ENCODE measurements at places on chromosomes 7 and 10. TPM values are rescaled to one million over a fixed set of nuclear protein-coding genes. Genes with fewer than 3 reads are reported as not detected.

DNA sequence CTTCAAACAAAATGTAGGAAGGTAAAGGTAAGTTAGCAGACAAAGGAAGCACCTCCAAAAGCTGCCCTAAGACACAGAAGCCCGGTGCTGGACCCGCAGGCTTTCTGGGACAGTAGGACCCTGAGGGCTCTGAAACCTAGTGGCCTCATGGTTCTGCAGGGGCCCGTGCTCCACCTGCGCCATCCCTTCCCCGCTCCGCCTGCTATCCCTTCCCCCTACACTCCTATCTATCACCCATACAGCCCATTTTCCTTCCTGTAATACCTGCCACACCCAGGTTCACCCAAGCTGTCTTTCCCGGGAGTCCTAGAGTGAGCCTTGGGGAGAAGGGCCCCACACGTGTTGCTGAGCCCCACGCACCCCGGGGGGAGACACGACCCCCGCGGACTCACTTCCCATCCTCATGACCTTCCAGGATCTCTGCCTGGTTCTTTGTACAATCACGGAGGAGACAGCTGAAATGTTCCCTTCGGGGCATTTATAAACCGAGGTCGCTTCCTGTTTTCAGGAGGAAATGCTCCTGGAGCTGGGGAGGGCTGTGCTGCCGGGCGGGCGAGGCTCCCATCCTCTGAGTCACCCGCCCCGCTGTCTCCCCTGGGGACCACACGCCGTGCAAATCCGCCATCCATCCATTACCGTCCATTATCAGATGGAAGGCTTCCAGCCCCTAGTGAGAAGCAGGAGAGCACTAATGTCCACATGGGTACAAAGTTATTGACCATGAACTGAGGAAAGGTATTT lies 251.7 kb upstream of the PITRM1 start:
- DNase-seq, result peak; percentile 87

DNA sequence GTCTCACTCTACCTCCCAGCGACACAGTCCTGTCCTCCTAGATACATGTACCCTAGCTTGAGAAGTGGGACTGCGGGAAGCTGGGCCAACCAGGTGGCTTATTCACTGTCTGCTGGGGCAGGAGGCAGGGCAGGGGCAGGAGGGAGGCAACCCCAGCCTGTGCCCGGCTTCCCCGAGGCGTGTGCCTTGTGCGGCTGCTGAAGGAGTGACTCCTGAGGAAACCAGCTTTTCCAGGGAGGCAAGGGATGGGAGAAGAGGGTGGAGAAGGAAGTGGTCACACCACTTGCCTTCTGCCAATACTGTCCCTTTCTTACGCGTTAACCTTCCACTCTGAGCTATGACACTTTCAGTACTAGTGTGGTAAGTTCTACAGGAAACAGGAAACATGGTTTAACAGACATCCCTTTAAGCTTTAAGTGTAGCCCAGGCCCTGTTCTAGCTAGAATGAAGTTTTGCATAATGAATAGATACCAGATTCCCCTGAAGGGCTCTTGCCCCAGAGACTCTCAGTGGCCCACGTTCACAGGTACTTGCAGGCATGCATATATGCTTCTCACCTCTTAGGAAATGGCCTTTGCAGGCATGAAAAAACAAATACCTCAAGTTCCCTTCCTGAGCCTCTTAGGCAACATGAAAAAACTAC lies 40.6 kb downstream of the SYPL1 start:
- no peak for DNase-seq

GRCh38 chr7:101502466-101503098 lies 126.5 kb downstream of the MYL10 start:
- DNase-seq, result no peak

DNA sequence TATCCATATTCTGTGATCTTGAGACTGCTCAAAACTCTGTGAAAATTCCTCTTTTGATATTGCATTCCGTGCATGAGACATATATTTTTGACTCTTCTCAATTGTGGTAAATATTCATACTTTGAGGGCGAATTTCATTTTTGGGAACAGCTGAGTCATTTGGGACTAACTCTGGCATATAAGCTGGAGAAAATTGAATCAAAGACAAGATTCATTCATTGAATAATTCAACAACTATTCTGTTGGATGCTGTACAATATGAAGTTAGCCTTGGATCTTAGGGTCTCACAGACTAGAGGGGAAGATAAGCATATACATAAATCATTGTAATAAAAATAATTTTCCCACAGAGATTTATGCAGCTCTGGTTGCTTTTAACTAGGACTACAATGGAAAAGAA lies 183.2 kb upstream of the NEBL start:
- DNase-seq, result no peak

DNA sequence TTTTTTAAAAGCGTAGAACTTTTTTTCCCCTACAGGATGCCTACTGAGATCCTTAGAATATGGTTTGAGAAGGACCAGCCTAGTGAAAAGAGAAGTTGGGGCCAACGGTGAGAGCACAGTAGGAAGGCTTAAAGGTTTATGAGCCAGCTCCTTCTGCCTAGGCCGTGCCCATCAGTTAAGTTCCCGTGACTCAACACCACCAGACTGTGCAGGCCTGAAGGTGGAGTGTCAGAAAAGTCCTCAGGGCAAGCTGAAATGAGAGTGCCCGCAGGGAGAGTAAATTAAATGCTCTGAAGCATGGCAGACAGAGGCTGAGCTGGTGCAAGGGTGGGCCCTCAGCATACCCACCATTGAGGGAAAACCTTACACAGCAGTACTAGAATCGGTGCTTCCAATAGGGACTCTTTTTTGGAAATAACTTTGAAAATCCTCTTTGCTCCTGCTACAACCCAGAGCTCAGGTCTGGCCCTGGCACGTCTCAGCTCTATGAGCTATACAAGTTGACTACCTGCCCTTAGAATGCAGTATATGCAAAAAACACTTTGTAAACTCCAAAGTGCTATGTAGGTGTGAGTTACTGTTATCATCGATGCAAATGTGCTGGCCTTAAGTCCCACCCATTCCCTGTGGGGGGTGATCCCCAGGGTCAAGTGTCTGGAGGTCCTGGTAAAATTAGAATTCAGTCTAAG lies 15.2 kb upstream of the C10orf67 start:
- no peak for DNase-seq

- DNase-seq, result no peak
Measured at GRCh38 chr7:55431898-55432297, 66.8 kb downstream of the LANCL2 start.

- no peak for DNase-seq
Measured at GRCh38 chr10:85619832-85620231, 746.8 kb downstream of the GRID1 start.

- no peak for DNase-seq
Measured at GRCh38 chr10:112913661-112914287, 36.3 kb upstream of the TCF7L2 start.

- DNase-seq, result no peak
Measured at GRCh38 chr10:36688717-36689116, 436.7 kb upstream of the ANKRD30A start.

DNA sequence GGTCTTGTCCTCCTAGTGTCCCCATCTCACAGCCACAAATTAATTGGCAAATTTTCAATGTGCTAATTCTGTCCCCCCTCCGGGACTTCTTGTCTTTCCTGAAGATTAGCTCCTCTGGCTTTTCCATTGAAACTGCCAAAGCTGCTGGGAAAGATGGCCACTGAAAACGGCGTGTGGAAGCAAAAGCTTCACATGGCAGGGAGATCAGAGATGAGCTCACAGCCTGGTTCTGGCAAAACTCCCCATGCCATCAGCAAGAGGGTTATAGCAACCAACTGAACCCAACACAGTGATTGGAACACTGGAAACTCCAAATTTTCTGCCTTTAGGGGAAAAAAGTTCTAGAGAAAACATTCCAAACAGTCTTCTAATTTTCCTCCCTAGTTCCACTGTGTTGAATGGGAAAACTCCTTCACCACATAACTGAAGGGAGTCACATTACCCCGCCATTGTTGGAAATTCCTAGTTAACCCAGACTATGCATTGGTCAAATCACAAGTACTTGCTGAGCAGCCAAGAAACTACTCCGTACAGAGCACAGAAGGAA lies 37.0 kb downstream of the NRAP start:
- DNase-seq, result no peak

- no peak for DNase-seq
Measured at GRCh38 chr7:27179503-27180430, 5.3 kb downstream of the HOXA11 start.

GRCh38 chr7:108104324-108104723 lies 25.8 kb downstream of the LAMB4 start:
- no peak for DNase-seq

GRCh38 chr7:115728518-115728917 lies 302.0 kb downstream of the TFEC start:
- DNase-seq, result no peak

DNA sequence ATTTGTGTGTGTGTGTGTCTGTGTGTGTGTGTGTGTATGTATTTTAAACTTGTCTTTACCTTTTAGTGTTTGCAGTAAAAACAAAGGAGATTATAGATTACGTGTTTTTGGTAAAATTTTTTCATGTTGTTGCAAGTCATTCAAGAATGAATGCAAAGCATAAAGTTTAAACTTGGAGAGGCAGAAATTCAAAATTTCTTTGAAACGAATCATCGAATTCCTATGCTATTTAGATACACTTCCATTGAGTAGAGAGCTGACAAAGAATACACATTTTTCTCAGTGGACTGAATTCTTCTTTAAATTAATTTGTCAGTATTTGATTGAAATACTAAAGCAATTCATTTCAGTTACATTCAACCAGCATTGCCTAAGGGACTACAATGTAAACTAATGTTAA lies 66.0 kb upstream of the HDAC9 start:
- DNase-seq, result peak; percentile 61

DNA sequence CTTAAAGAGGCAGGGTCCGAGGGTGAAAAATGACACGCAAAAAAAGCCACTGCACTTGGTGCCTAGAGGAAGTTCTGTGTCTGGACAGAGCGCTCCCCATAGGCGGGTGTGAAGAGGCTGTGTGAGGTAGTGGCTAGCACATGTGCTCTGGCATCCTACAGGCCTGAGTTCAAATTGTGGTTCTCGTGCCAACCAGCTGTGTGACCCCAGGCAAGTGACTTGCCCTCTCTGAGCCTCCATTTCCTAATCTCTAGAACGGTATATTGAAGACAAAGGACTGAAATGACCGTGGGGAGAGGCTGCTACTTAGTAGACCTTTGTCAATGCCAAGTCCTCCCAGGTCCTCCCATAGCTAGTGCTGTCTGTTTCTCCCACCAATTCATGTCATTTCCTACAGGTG lies 79.1 kb upstream of the MYL10 start:
- DNase-seq, result no peak

DNA sequence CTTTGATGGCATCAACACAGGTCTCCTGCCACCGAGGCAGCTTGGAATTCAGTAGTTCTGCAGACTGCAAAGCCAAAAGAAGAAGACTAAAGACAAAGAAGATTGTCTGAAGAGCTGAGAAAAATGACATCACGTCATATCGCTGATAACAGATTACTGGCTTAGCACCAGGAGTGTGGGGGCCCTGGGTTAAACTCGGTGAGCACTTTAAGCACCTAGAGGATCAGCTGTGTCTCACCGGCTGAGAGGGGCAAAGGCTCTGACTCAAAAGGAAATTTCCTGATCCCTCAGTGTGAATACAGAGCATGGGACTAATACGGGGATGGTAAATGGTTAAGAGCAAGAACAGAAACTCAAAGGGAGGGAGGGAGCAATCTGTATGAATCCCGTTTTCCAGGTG lies 30.7 kb downstream of the BRI3 start:
- no peak for DNase-seq

DNA sequence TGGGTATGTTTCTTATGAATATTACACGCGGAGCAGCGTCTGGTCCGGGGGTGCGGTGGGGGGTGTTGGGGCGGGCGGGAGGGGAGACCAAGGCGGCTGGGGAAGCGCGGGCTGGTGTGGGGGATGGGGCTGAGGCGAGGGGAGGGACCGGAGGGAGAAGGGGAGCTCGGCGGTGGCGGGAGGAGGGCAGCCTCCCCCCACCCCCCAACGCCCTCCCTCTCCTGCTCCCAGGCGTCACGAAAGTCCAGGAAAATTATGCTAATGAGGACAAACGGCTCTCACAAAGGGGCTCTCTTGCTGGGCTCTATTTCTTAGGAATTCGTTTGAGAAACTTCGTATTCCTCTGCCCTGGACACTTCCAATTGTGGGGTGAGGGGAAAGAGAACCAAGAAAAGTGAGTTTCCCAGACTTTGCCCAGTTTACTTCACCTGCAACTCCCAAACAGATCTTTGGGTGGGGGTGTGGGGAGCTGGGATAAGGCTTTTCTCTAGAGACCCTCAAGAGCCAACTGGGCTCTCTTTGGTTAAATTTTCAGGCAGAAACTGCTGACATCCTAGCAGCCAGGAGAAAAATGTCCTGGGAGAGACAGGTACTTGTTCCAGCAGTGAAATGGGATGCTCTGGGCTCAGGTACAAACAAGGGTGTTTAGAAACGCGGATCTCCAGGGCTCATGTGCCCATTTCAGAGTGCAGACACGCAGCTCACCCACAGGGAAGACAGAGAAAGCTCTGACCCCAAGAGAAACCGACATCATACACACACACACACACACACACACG lies 11.7 kb upstream of the HOXA2 start:
- peak; percentile 37 for DNase-seq

Gene PDZD7
- total RNA-seq, result 2.2 TPM

Gene NRG3
- total RNA-seq, result not detected

Gene NT5C2
- total RNA-seq, result 135 TPM

Gene KLF14
- total RNA-seq, result 0.60 TPM

Gene NPY4R
- total RNA-seq, result 0.09 TPM

Gene SSC4D
- 0.76 TPM for total RNA-seq

Gene APBB1IP
- not detected for total RNA-seq

Gene HNRNPA2B1
- 257 TPM for total RNA-seq

Gene GOLGA7B
- total RNA-seq, result 1.2 TPM

Gene TAS2R4
- 0.88 TPM for total RNA-seq

Gene GSTO2
- 0.38 TPM for total RNA-seq

Gene GCK
- total RNA-seq, result not detected

Gene ADAM12
- 7.1 TPM for total RNA-seq

Gene GBF1
- total RNA-seq, result 32.9 TPM

Gene CLDN3
- total RNA-seq, result not detected

Gene AMPH
- 13.4 TPM for total RNA-seq

Gene ADAMTS14
- 0.31 TPM for total RNA-seq

Gene ABCC2
- total RNA-seq, result 0.69 TPM
